ENCODE measurements at places on chromosomes 4 and X.

- no peak for DNase-seq
These were observed 38.0 kb upstream of the SPARCL1 start for GRCh38 chr4:87567191-87567590.

DNA sequence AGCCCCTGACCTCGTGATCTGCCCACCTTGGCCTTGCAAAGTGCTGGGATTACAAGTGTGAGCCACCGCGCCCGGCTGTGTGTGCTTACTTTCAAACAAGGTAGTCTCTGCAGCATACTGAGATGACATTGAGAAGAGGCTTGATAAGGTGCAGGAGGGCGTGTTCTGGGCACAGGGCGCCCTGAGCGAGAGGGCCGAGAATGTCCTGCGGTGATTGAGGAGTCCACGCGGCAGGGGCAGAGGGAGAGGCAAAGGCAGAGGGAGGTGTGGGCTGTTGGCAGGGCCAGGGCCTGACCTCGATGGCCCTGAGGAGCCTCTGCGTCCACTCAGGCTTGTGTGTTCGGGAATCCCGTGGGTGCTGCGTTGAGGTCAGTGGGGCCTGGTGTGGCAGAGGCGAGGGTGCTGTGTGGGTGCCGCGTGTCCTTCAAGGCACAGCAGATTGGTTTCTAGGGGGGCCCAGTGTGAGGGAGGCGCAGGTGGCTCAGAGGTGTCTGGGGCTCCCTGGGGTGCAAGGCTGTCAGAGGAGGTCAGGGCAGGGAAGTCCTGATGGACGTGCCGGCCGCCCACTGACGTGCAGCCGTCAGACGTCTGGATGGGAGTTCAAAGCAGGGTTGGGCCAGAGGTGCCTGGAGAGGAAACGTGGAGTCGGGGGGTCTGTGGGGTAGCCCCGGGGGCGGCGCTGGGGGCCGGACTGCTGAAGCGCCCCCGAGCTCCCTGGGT lies 12.1 kb downstream of the PCGF3 start:
- no peak for DNase-seq

- no peak for DNase-seq
These were observed 35.9 kb upstream of the RELL1 start for GRCh38 chr4:37721995-37722638.

DNA sequence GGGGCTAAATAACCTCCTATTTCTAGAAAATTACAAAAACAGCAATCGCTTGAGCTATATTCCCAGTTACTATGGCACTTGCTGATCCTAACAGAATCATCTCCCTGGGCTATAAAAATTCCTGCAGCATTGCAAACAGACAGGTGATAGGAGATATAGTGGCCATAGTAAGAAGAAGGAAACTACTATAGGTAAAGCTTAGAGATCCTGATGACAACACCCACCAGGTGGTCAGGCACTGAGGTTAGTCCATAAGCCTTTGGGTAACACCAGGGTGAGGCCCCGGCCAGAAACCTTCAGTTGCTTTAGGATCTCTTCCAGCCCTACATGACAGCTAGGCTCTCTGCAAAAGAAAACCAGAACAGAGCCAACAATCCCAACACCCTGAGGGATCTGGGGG lies 197.9 kb upstream of the PPP1R2C start:
- no peak for DNase-seq

GRCh38 chrX:12118134-12118533 lies 20.1 kb upstream of the FRMPD4 start:
- no peak for DNase-seq

DNA sequence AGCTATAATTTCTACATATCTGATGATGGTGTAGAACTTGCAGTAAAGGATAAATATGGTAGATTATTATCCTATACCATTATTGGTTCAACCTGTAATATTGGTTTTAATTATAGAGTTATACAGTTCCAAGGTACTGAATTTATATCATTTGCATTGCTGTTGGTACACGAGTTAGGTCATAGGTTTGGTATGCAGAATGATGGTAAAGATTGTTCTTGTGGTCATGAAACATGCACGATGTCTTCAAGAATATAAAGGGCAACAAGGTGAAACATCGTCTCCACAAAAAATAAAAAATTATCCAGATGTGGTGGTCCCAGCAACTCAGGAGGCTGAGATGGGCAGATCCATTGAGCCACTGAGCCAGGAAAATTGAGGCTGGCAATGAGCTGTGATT lies 99.6 kb downstream of the ADAM29 start:
- no peak for DNase-seq

DNA sequence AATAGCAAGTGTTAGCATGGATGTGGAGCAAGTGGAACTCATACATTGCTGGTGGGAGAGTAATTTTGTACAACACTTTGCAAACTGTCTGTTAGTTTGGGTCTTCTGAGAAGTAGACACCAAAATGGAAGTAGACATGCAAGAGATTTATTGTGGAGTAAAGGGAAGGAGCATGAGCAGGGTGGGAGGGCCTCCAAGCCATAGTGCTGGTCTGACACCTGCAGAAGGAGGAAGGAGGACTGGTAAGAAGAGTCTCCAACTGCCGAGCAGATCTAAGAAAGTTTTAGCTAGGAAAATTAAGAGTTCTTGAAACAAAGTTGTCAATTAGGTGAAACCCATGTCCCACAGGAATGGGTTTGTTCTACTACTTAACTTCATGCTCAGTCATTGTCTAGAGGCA lies 64.0 kb upstream of the DDIT4L start:
- no peak for DNase-seq

DNA sequence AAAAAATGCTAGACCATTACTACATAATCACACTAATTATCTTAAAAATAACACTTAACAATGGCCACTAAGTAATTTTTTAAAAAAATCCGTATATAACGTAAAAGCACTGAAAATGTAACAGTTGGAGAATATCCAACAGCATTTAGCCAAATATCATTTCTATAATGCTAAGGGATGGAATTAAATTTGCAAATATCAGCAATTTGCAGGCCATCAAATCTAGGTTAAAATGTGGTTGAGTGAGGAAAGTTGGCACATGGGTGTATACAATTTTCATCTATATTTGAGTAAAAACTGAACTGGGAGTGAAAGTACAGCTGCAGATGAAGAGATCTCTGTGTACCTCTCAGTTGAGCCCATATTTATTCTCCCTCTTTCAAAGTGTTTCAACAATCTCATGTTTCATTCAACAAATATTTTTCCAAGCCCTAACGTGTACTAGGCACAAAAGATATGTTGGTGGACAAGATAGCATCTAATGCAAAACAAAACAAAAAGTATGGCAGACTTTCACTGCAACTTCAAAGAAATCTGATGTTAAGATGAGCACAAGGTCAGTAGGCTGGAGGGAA lies 63.0 kb downstream of the MBNL3 start:
- DNase-seq: no peak

DNA sequence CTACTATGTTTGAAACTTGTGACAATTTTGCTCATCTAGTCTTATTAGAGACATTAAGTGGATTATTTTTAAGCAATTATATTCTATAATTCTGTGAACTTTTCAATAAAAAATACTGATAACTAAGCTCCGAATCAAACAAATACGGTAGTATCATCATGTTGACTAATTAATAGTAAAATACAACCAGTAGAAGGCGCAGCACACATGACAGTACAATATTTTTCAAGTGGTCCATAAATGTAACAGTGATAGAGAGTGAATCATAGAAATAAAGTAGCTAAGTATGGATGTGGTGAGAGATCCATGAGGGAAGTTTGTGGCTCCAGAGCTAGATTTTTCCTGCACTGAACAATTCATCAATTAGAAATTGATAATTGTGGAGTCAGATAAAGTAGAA lies 666.2 kb downstream of the KCTD8 start:
- no peak for DNase-seq

- DNase-seq: no peak
These were observed 1805.6 kb upstream of the TENM3 start for GRCh38 chr4:180437601-180438000.

DNA sequence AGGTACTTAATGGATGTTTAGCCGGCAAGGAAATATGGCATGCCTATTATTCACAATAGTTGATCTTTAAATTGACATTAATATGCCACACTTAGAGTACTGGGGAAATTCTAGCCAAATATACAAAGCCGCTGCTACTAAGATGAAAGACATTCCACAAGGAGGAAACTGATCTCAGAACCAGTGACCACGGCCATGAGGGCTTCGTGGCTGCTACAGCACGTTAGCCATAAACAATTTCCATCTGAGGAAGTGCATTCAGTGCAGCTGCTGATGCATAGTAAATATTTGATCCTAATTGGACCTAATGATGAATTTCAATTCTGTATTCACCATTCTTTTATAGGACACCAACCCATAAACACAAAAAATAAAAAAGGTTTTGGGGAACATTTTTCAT lies 59.1 kb downstream of the SORBS2 start:
- DNase-seq: no peak

DNA sequence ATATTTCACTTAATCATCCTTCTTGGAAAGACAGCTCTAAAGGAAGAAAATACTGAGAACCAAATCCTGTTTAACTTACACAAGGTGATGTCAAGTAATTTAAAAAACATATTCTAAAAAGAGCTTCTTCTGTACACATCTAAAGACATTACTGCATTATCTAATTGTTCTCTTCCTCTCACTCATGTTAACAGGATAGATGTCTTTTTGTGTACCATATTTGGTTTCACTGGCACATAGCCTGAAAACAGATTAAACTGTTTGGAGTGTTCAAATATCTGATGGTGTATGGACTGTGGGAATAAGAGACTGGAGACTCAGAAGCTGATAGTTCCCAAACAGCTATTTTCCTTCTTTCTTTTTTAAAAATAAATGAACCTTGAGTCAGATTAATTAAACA lies 213.3 kb upstream of the MAB21L2 start:
- no peak for DNase-seq

- DNase-seq: no peak
These were observed 27.6 kb downstream of the QRFPR start for GRCh38 chr4:121353213-121353612.

GRCh38 chr4:146098978-146099377 lies 76.5 kb upstream of the LSM6 start:
- no peak for DNase-seq

GRCh38 chr4:155107059-155107458 lies 101.4 kb upstream of the NPY2R start:
- no peak for DNase-seq

All from stimulated activated CD4-positive, alpha-beta T cell treated with anti-CD3 and anti-CD28 coated beads, Interleukin-1b, Interleukin-23, amount 100 ng/mL, for 1 hour (primary cell).